Glutamatergic neuron (in vitro differentiated cells): ENCODE measurements at places on chromosomes 3 and 15. TPM values are rescaled to one million over a fixed set of nuclear protein-coding genes. Genes with fewer than 3 reads are reported as not detected.
A peak's percentile ranks its signal among the peaks of the same experiment; 100 is the strongest.

- no peak for DNase-seq
These were observed 138.8 kb upstream of the TLE3 start for GRCh38 chr15:70236341-70237086.

DNA sequence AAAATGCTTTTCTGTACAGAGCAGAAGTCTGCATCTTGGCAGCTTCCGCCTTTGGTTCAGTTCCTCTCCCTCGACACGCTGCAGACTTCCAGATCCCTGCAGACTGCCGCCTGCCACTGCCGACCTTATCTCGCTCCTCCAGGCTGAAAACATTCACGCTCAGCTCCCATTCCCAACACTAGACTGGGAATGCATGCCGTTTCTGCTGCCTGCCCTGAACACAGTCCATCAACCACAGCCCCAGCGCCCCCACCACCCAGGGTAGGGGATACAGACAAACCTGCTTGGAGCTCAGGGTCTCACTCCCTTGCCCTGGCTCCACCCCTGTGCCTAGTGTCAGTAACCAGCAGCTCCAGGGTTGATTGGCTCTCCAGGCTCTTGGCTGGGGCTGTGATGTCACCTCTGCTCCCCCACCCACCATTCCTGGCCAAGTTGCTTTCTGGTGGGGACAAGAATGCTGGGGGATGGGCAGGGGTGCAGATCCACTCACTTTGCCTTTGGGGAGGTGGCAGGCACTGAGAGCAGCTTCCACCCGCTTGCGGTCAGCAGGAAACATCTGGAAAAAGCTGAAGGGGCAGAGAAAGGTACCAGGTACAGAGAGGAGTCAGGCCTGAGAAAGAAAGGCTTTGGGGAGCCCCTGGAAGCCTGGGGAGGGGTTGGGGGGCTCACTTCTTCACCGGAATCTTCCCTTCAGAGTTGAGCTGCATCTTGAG is 6.1 kb downstream of the PLCB2 start:
- DNase-seq, result no peak

Gene GOLGA8M
- not detected for total RNA-seq

Gene TERC
- 6.4 TPM for total RNA-seq

Gene FRG2C
- 0.47 TPM for total RNA-seq

DNA sequence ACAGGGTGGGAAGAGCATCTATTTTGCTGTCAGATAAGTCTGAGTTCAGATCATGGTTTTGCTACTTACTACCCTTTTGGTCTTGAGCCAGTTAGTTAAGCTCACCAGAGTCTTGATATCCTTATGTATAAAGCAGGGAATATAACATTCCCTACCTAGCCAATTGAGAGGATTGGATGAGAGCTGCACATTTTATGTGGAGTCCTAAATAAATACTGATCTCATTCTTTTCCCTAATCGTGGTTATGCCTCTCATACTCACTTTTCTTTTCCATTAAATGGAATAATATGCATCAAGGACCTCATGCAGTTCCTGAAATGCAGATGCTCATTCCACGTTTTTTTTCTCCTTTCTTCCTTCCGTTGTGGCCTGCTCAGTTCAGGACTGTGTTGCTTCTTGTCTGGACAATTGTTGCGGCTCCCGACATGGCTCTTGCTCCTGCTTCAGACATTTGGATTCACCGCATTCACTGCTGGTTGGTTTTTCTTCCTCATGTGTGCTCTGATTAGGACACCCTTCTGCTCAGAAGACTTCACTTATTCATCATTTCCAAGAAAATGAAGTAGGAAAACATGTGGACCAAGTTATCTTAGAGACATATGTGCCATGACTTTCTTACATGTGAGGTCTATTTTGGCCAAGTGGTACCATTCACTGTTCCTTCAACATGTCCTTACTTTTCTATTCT is 90.2 kb downstream of the NFKBIZ start:
- no peak for DNase-seq

GRCh38 chr15:25668901-25669300 is 194.2 kb downstream of the ATP10A start:
- DNase-seq, result no peak

Gene KCNMB3
- 2.5 TPM for total RNA-seq

DNA sequence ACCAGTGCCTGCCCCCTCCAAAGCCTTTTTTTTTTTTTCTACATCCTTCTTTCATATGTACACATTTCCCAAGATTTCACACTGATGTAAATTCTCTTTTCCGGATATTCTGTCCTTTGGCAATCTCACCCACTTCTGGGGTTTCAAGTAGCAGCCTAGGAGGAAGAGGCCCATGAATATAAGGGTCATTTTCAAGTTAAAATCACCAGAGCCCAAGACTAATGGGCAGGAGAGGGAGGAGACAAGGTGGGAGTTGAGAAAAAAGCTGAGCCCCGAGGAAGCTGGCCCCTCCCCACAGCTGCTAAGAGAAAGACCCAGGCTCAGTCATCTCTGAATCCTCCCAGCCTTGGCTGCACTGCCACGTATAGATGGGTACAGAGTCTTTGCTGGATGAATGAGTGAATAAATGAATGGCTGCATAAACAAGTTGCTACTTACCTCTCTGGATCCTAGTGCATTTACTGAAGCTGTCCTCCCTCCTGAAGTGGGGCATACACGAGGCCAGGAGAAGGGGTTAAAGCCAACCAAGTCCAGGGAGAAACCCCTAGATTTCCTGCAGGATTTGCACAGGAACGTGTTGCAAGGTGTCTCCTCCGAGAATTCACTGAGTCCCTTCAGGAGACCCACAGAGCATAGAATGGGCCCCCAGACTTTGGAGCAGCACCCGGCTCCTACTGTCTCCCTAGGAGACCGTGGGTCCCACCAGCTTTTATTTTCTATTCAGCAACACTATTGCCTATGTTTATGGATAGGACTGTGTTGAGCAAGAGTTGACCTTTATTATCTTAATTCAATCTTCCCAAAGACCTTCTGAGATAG is 100.8 kb upstream of the LIPC start:
- DNase-seq, result no peak

DNA sequence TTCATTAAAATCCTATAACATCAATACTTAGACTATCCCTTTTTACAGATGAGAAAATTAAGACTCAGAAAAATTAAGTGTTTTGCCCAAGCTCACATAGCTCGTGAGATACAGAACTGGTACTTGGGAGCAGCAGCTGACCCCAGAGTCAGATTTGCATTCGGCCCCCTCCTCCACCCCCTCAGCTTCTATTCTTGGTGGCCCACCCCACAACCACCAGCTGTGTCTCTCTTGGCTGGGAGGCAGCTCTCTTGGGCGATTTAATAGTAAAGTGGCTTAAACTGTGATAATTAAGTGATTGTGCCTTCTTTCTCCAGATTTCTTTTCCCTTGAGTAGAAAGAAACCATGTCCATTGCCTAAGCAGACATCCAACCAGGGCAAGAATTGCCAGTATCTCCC is 203.6 kb upstream of the PDZRN3 start:
- no peak for DNase-seq

- no peak for DNase-seq
These were observed 62.2 kb downstream of the CASR start for GRCh38 chr3:122245513-122246174.

DNA sequence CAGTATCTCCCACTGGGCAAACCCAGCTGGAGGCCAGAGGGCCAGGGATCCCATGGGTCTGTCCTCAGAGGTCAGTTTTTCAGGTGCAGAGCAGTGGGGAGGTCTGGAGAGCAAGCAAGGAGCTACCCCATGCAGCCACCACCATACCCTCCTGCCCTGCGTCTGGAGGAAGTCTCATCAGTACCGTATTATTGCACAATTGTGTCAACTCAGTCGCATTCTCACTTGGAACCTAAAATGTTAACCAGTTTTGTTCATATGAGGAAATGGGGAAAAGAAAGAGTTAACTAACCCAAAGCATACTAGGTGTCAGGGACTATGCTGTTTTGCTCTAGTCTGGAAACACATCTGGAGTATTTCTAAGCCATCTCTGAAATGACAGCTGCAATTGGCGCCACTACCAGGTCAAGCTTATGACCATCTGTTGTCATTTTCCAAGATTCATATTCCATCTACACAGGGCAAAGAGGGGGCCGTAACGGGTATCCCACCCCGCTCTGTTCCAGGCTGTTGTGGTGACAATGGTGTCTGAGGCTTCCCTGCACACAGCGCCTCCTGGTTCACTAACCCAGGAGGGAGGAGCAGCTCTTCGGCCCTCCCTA is 16.9 kb upstream of the APBA2 start:
- DNase-seq, result no peak

Gene ZKSCAN7
- total RNA-seq, result 20.6 TPM

- no peak for DNase-seq
These were observed 32.6 kb downstream of the LINS1 start for GRCh38 chr15:100569391-100569790.

DNA sequence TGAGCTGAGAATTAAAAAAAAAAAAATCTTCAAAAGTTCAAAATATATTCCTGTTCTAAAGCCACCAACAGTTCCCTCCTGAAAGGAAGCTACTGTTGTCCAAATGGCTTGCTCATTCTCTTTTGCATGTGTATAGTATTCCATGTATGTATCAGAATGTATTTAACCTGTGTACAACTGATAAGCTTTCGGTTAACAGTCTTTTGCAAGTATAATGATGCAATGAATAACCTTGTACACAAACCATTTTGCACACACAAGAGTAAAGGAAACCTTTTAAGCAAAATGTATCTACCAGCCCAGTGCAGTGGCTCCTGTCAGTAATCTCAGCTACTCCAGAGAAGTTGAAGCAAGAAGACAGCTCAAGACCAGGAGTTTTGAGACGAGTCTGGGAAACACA is 32.6 kb downstream of the TOPBP1 start:
- no peak for DNase-seq

Gene CLDN16
- not detected for total RNA-seq

Gene CHAC1
- 45.6 TPM for total RNA-seq

GRCh38 chr3:176513604-176514003 is 683.7 kb downstream of the TBL1XR1 start:
- peak; percentile 25 for DNase-seq

DNA sequence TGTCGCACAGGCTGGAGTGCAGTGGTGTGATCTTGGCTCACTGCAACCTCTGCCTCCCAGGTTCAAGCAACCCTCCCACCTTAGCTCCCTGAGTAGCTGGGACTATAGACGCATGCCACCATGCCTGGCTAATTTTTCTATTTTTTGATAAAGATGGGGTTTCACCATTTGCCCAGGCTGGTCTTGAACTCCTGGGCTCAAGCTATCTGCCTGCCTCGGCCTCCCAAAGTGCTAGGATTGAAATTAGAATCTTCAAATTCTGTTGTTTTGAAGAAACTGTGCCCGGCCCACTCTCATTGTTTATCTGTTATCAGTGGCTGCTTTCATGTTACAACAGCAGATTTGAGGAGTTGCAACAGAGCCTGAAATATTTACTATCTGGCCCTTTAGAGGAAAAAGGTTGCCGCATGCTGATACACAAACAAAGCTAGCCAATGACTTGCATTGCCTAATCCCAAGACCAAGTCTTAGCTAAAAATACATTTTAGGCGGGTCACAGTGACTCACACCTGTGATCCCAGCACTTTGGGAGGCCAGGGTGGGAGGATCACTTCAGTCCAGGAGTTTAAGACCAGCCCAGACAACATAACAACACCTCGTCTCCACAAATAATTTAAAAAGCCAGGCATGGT is 43.2 kb upstream of the PPP4R2 start:
- no peak for DNase-seq

Gene CHRD
- 47.1 TPM for total RNA-seq
